ENCODE measurements at places on chromosomes 7 and 10. TPM values are rescaled to one million over a fixed set of nuclear protein-coding genes. Genes with fewer than 3 reads are reported as not detected.

The AKR1B15 gene
- not detected for total RNA-seq

- DNase-seq: no peak
Observed at GRCh38 chr7:158032561-158033115, 555.0 kb downstream of the PTPRN2 start.

GRCh38 chr7:25735674-25736242 lies 416.2 kb upstream of the NFE2L3 start:
- DNase-seq: no peak

The PDCD11 gene
- 36.4 TPM for total RNA-seq

DNA sequence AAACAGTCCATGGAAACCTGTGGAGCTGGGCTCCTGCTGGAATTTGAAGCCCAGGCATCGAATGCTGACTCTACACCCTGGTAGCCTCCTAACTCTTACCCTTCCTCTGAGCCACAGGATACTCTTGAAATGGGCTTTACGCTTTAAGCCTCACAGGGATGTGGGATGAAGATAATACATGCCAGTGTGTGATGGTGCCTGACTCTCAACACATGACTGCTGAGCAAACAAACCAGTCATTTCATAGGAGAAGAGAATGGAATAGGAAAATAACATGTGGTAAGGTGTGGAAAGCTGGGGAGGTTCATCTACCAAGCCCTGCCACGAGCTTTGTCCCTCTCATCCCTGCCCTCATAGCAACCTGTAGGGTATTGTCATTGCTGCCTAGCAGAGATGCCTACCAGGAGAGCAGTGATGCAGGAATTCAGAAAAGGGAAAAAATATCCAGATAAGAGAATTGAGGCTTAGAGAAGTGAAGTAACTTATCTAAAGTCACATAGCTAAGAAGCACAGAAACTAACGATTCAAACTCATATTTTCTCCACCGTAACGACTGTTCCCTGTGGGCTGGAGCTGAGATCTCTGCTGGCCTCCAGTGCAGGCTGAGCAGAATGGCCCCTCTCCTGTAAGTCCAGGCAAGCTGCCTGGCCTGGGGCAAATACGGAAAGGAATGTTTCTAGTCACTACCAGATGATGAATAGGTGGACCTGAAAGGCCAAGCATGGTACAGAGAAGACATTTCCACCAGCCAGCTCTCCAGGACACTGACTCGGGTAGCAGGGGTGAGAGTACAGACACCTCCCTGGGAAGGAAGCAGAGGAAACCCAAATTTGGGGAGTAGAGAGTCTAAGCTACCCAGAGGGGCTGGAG lies 90.2 kb upstream of the DUSP5 start:
- DNase-seq: no peak

GRCh38 chr7:34309116-34309515 lies 348.9 kb upstream of the NPSR1 start:
- no peak for DNase-seq

The ADAM8 gene
- 116 TPM for total RNA-seq
